NCI-H446 treated with DMSO at 0.1 percent for 48 hours (cell line): ENCODE measurements at places on chromosomes 13 and 19.
A peak's percentile ranks its signal among the peaks of the same experiment; 100 is the strongest.

GRCh38 chr19:6668691-6669090 is 1.3 kb downstream of the TNFSF14 start:
- DNase-seq: no peak

DNA sequence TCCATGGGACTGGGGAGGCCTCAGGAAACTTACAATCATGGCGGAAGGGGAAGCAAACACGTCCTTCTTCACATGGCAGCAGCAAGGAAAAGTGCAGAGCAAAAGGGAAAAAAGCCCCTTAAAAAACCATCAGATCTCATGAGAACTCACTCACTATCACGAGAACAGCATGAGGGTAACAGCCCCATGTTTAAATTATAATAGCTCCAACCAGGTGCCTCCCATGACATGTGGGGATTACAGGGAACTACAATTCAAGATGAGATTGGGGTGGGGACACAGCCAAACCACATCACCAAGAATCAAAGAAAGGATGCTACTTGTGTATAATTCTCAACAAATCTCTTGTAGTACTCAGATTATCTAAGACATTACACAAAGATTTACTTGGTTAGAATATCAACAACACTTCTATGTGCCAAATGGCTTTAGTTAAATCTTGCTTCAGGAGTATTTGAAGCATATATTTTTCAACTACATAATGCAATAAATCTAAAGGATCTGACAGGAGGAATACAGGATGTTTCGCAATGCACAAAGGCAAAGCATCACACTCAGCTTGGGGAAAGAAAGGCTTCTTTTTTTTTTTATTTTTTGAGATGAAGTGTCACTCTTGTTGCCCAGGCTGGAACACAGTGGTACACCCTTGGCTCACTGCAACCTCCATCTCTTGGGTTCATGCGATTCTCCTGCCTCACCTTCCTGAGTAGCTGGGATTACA is 180.0 kb downstream of the LHFPL6 start:
- no peak for DNase-seq

DNA sequence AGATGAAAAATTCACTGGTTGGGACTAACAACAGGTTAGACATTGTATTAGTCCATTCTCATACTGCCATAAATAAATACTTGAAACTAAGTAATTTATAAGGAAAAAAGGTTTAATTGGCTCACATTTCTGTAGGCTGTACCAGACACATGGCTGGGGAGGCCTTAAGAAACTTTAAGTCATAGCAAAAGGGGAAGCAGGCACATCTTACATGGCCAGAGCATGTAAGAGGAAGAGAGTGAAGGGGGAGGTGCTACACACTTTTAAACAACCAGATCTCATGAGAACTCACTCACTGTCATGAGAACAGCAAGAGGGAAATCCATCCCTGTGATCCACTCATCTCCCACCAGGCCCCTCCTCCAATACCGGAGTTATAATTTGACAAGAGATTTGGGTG is 125.9 kb downstream of the SUCLA2 start:
- DNase-seq: no peak

GRCh38 chr19:52095172-52096014 is at the start of gene ZNF841:
TSS of gene ZNF841 (minus strand) at chr19:52095765. CDS start at chr19:52084801, 10,964 bp downstream.
- DNase-seq: peak; percentile 86

- no peak for DNase-seq
These were observed 69.1 kb downstream of the CAB39L start for GRCh38 chr13:49374585-49375290.

DNA sequence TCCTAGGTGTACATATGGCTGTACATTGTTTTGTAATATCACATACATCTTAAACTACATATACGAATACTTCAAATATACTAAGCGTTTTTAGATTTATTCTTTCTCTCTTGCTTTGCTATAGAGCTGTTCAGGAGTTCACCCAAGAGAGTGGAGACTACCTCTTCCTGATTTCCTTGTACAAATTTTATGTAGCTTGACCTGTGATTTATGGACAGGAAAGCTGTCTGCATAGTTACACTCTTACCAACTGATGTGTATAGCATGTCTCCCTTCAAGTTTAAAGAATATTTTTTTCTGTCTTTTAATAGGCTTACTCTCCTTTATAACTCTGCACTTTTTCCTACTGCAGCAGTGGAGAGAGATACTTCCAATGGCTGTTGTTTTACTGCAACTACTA is 428.7 kb downstream of the NDFIP2 start:
- no peak for DNase-seq

DNA sequence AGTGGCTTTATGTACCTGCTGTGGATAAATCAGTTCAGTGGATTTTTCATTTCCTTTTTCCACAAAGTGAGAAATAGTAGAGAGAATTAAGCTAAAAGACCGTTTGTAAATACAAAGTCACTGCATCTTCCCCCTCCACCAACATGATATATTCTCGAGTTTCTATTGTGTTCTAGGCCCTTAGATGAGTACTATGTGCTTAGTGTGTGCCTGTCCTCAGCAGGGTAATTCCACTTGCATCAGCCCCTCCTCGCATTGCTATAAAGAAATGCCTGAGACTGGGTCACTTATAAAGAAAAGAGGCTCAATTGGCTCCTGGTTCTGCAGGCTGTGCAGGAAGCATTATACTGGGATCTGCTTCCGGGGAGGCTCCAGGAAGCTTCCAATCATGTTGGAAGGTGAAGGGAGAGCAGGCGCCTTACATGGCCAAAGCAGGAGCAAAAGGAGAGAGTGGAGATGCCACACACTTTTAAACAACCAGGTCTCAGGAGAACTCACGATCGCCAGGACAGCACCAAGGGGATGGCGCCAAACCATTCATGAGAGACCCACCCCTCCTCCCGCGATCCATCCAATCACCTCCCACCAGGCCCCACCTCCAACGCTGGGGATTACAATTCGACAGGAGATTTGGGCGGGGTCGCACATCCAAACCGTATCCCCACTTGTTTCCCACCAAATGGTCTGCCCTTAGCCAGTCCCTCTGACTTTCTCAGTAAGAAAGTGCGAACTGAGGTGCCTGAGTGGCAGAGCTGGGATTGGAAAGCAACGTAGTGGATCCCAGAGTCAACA is 102.3 kb upstream of the ABCC4 start:
- no peak for DNase-seq

DNA sequence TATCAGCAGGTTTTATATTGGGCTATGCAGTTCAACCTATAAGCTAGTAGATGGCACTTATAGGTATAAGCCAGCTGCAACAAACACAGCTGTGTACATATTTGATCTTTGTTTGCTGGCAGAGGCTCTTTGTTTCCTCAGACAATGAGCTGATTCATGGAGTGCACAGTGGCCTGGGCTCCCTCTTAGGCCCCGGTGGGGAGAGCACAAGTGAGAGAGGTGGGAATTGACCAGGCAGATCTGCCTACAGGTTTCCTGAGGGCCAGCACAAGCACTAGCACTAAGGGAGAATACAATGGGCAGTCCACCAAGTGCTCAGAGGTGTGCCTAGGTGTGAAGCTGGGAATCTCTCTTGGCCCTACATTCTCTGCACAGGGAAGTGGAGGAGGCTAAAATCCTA is 1390.7 kb downstream of the SLITRK5 start:
- no peak for DNase-seq

- no peak for DNase-seq
These were observed 10.6 kb upstream of the MTRF1 start for GRCh38 chr13:41273831-41274441.

DNA sequence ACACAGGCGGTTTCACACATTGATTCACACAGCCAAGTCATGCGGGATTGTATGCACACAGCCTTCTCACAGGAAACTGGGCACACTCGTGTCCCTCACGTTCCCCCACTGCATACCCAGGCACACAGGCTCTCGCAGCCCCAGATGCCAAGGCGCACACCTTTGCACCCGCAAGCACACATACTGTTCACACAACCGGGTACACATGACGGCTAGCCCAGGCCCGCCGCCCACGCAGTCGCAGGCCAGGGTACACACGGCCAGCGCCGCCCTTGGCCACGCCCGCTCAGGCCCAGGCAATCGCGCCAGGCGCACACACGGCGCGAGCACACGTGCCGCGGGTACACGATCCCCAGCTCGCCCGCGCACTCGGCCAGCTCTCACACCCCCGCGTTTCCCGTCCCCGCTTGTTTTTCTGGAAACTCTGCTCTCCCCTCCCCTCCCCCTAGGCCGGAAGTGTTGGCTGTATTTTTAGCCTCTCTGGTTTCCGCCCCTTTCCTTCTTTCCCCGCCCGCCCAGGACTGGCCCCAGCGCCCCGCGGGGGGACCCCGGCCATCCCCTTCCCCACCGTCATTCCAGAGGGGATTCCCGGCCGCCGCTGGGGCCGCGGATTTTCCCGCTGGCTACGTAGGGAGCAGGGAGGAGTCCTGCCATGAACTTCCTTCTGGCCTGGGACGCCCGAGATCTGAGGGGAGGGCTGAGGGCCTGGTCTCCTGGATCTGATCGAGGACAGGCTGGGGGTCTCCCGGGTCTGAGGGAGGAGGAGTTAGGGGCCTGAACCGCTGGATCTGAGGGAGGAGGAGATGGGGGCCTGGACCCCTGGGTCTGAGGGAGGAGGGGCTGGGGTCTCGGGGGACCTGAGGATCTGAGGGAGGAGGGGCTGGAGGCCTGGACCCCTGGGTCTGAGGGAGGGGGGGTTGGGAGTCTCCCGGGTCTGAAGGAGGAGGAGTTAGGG is 4.0 kb upstream of the ZFP36 start:
- no peak for DNase-seq

DNA sequence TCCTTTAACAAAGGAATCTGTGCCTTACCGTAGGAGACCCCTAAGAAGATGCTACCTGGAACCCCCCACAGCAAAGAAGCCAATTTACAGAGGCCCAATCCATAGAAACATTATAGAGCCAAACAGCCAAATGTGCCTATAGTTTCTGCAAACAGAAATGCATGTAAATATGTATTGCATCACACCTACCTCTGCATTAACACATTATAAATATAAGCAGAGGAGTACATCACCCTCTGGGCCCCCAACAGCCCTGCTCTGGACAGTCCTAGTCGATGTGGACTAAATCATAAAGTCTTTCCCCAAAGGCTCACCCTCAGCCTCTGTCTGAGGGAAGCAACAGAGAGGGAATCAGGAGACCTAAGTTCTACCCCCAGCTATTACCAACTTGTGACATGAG is 25.7 kb downstream of the ZNF541 start:
- no peak for DNase-seq

GRCh38 chr13:30545320-30545719 is 72.4 kb upstream of the USPL1 start:
- DNase-seq: no peak

- no peak for DNase-seq
These were observed 768 bp downstream of the TMPRSS9 start for GRCh38 chr19:2360833-2361232.

GRCh38 chr13:99811067-99811700 is 160.4 kb downstream of the ZIC5 start:
- DNase-seq: peak; percentile 26

- DNase-seq: no peak
These were observed 5.5 kb downstream of the BRSK1 start for GRCh38 chr19:55289117-55289796.

GRCh38 chr13:46728777-46729176 is 68.2 kb downstream of the ESD start:
- DNase-seq: no peak

GRCh38 chr19:18629166-18630088 is 7.4 kb upstream of the KLHL26 start:
- no peak for DNase-seq
